Activated CD4-positive, alpha-beta T cell treated with anti-CD3 and anti-CD28 coated beads for 36 hours (primary cell): ENCODE measurements at places on chromosomes 4 and X.

DNA sequence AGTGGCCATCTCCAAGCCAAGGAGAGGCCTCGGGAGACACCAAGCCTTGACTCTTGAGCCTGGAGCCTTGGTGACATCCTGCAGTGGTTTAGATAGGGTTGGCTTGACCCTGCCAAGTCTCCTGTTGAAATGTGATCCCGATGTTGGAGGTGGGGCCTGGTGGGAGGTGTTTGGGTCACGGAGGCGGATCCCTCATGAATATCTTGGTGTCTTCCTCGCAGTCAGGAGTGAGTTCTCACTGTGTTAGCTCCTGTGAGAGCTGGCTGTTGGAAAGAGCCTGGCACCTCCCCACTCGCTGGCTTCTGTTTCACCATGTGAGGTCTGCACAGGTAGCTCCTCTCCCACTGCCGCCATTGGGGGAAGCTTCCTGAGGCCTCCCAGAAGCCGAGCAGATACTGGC is 38.8 kb downstream of the ADRA2C start:
- no peak for DNase-seq

DNA sequence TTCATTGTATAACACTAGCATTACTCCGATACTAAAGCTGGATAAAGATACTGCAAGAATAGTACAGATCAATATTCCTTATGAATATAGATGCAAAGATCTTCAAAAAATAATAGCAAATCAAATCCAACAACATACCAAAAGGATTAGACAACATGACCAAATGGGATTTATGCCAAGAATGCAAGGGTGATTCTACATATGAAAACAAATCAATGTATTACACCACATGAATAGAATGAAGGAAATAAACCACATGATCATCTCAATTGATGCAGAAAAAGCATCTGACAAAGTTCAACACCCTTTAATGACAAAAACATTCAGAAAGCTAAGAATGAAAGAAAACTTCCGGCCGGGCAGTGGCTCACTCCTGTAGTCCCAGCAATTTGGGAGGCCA is 42.8 kb downstream of the CUL4B start:
- DNase-seq, result no peak

GRCh38 chr4:114577386-114577785 is 21.2 kb upstream of the UGT8 start:
- no peak for DNase-seq

GRCh38 chrX:24702362-24703184 is 8.9 kb downstream of the POLA1 start:
- no peak for DNase-seq

GRCh38 chr4:123520325-123520724 is 123.7 kb downstream of the SPRY1 start:
- no peak for DNase-seq

DNA sequence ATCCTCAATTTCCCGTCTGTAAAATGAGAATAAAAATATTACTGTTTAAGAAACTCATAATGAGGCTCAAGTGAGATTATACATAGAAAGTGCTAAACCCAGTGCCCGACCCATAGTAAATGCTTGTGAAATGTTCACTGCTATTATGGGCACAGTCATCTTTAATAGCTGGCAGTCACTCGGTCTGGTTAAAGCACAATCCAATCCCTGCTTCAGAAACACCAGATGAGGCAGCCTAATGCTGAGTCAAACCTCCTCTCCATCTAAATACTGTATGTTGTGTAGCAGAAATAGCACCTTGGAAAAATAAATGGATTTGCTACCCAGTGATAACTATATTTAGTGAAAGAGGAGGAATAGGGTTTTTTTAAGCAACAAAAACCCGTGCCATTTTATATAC is 14.5 kb downstream of the EVC2 start:
- DNase-seq, result no peak

GRCh38 chr4:188201851-188202250 is 62.6 kb downstream of the TRIML1 start:
- DNase-seq, result no peak

DNA sequence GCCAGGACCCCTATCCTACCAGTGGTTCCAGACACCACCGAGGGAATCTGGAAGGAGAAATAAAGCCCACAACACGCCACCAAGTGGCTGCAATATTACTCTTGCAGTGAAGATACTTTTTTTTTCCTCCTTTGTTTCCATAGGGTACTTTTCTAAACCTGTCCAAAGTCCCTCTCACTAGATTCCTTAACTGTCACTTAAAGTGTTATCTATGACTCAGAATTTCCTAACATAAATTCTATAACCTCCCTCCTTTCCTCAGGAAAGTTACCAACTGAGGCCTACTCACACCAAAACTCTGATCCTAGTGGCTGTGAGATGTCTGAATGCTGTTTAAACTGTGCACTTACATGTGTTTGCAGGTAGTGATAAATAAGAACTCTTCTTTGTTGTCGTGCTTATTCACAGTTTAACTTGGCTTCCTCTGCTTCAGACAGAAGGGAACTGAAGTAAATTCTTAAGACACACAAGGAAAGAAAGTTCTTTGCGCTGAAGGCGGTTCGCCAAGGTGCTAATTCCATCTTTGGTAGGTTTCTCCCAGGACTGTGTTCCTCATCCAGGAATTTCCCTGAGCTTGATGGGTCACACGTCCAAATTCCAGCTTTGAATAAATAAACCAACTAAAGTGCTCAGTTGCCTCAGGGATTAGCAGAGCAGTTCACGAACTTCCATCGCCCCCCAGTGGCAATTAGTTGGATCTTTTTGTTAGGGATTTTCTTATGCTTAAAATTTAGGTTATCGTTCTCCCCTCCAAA is 10.7 kb upstream of the HCCS start:
- DNase-seq, result peak; percentile 5

GRCh38 chr4:108646706-108647105 is 3.7 kb upstream of the OSTC start:
- DNase-seq, result no peak

DNA sequence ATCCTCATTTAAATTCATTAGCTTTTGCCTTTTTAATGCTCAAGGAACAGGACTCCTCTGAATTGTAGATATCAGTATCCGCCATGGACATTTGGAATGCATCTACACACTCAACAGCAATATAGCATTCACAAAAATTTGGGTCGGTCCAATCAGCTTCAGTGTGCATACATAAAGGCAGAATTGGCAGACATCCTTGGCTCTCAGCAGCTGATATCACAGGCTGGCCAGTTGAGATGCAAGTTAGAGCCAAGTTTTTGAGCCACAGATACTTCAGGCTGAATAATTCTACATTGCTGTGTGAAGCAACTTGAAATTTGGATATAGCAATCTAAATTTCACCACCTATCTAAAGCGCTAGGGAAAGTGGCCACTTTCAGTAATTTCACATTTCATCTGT is 821.1 kb downstream of the PCDH19 start:
- DNase-seq, result no peak

DNA sequence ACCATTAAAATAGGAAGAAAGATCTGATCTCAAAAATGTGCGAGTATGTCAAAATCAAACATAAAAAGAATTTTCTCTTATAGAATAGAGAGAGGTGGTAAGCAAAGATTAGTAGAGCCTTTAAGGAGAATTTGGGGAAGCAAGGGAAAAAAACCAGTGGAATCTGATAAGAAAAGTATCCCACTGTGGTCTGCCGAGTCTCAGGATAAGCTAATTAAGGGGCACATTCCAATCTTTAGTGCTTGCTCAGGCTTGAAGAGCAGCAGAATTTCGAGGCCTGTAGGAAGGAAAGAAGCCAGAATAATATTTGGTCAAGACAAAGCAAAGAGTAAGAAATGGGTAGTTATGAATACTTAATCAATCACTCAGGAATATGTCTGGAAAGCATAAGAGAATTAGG is 13.0 kb downstream of the STATH start:
- DNase-seq, result no peak

DNA sequence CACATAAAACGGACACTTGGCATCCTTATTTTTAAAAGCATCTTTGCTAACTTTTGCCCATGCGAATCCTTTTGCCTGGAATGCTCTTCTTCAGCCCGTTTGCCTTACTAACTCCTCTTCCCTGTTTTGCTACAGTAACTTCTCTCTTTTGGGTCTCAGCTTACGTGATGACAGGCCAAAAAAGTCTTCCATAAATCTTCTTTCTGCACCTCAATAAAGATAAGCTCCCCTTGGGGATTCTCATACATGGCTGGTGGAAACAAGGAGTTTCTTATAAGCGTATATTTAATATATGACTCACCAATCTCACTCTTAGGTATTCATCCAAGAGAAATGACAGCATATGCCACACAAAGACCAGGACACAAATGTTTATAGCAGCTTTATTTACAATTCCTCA is 192.7 kb downstream of the RCHY1 start:
- no peak for DNase-seq

- no peak for DNase-seq
Observed at GRCh38 chrX:106278951-106279350, 110.8 kb downstream of the PWWP3B start.

- DNase-seq, result no peak
Observed at GRCh38 chr4:173934933-173935620, 348.4 kb downstream of the FBXO8 start.

DNA sequence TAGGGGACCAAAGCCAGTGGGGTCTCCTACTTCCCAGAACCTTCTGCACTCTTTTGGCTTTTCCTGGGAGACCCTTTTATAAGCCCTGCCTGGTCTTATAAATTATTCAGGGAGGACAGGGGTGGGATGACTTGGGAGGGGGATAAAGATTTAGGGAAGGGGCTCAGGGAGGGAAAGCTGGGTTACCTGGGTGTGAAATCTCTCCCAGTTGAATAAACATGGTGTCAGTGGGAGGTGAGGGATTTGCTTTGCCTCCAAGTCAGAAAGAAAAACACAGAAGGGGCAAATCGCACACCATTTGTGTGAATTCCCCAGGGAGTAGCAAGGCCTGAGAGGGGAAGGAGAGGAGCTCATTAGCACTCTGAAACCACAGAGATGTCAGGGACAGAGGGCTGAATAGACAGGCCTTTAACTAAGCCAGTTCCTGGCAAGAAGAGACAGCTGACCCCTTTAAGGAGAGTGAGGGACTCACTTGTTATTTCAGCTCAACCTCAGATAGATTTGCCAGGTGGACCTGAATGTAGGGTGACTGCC is at the start of gene RIPPLY1:
TSS of gene RIPPLY1 (minus strand) at position 51 of the 534 bp plus-strand sequence. CDS start 54 bp downstream, outside the sequence.
- DNase-seq, result no peak

- no peak for DNase-seq
Observed at GRCh38 chr4:78437608-78438088, 113.9 kb upstream of the ANXA3 start.

DNA sequence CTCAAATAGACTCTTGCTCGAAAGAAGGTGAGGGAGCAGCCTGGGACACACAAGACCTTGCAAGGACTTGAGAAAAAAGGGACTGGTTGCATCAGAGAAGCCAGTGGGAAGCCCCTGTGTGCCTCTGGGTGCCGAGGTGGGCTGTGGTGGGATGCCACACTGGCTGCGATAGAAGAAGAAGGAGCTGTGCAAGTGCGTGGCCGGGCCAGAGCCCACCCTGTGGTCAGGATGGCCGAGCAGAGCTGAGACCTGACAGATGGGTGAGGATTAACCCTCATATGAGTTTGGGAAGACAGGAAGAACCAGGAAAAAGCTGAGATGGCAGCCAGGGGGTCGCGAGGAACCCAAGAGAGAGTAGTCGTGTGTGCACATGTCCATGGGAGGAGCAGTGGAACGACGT is 44.6 kb upstream of the HGFAC start:
- DNase-seq, result no peak

GRCh38 chr4:183266371-183266770 is 53.7 kb downstream of the CLDN22 start:
- DNase-seq, result no peak

DNA sequence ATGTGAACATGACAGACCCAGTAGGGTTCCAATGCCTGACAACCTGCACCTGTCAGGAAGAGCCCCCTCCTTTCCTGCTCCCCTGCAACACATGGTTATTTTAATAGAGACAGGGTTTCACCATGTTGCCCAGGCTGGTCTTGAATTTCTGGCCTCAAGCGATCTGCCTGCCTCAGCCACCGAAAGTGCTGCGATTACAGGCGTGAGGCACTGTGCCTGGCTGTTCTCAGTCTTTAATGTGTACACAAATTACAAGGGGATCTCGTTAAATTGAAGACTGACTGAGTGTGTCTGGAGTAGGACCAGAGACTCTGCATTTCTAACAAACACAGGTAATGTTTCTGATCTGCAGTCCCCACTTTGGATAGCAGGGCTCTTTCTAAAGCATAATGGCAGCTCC is 55.4 kb downstream of the NPNT start:
- DNase-seq, result no peak

DNA sequence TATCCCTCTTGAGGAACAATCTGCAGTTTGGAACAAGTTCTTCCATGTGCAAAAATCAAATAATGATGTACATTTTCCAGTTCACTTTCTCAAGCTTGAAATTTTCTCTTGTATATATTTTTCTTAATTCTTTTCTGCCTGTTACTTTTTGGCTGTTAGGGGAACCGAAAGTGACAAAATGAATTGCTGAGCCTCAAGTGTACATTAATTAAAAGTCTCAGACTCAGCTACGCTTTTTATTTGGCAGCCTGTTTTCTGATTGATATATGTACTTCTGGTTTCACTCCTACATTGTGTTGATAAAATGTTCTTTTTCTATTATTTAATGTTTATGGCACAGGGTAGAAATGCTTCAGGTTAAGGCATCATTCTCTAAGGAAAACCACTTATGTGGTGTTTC is 999.5 kb downstream of the PDHA2 start:
- DNase-seq, result no peak

DNA sequence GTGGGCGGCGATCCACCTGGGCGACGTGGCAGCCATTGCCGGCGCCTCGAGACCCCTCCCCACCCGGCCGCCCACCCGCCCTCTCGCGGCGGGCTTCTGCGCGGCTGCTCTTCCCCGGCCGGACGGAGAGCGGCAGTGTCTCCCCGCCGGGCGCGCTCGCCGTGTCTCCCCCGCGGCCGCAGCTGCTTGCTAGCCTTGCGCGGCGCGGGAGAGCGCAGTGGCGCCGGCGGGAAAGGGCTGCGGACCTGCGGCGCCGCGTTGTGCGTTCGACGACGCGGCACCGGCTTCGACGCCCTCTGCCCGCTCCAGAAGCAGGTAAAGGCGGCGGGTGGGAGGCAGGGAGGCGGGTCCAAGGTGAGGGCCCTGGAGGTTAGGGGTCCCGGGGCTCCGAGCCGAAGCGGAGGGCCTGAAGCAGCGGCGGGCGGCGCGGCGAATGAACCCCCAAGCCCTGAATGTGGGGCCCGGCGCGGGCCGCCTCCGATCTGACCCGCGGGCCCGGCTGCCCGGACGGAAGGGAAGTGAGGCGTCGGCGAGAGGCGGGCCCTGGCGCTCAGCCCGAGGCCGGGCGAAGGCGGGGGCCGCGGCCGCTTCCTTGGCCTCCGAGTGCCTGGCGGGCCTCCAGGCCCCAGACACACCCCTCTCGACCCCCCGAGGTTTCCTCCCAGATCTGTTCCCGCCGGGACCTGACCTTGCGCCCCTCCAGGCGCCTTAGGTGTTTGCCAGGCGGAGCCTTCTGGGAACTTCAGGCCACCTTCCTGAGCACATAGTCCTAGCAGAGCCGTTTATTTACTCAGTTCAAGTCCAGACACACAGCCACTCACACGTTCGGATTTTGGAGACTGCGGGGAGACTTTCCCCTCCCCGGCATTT is at the start of gene N4BP2:
TSS of gene N4BP2 (plus strand) at position 135 of the 870 bp plus-strand sequence. CDS start 40,491 bp downstream, outside the sequence.
- DNase-seq, result peak; percentile 88

DNA sequence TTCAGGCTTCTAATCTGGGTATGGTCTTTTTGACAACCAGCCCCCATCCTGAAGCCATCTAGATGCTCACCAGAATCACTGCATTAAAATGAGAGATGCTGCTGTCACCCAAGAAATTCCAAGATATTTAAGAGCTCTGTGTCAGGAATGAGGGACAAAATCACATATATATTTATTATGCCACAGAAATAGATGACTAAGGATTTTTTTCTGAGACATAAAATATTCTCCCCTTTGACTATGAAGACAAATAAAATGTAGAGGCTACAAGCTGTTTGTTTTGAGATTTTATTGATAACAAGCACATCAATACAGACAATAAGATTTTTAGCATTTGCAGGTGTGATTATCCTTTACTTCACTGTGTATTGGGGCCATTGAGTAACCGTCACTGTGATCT is 77.4 kb downstream of the COMMD8 start:
- DNase-seq, result no peak
